ENCODE measurements at places on chromosomes 1 and 21.
A peak's percentile ranks its signal among the peaks of the same experiment; 100 is the strongest.

DNA sequence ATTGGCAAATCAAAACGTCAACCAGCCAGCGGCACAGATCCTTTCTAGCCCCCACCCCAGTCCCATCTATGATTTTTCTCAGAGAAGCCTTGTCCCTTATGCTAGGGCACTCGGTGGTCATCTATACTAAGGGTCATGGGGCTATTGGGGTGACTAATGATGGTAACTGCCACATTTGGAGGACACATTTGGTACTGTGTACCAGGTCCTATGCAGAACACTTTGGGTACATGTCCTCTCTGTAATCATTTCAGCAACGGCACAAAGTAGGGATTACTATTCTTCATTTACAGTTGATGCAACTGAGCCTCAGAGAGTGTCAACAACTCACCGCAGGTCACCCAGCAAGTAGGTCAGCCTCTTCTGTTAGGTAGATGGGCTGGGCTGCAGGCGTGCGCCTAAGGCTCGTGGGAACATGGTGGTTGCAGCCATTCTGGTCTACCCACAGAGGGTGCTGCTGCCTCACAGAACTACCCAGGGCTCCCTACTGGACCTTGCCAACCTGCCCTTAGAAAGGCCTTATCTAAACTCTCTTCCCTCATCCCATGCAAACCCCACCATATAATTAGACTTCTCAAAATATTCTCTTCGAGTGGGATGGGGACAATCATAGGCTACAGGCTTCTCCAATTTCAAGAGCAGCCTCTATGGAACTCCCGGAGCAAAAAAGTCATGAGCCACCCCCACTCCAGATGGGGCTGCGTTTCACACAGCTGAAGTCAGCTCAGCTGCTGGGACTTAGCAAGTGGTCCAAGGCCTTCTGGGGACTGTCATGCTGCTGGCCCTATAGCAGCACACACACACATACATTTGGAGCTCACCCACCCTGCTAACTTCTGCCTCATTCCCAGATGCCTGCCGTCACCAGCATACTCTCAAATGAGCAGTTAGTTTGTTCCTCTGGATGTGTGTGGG, 5.8 kb upstream of the SDHB start:
- peak; percentile 41 for DNase-seq

DNA sequence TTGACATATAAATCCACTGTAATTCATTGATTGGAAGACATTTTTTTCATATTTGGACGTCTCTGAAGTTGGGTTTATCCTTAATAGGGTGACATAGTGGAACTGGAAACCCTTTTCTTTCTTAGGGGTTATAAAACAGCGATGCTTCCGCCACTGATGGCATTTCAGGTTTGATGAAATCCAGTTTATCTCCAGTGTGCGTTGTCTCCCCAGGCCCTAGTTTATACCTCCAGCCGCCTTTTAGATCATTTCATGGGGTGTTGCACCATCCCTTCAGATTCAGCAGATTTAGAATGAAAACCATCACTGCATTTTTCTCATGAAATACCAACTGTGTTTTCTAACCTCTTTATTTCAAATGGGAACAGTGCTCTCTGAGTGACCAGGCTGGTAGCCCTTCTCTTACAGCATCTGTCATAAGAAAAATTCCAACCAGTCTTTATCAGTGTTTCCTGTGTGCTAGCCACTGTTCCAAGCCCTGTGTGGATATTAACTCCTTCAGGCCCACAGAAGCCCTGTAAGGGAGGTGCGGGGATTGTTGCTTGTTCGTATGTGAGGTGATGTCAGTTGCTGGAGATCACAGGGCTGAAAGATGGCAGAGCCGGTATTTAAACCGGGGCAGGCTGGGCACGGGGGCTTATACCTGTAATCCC, 19.0 kb downstream of the H6PD start:
- no peak for DNase-seq

DNA sequence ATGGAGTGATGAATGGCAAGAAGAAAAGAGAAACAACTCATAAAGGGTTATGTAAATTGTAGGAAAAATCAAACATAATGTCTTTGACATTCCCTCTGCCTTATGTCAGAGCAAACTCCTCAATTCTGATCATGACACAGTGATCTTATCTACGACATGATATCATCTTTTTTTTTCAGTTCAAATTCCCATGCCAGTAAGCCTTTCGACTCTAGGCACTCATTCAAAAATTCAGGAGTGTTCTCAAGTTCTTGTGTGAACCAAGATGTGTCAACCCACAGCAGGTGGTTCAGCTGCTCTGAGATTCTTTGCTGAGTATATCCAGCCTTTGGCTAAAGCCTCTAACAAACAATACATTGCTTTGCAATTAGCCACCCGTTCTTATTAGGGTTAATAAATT, 97.1 kb upstream of the ESRRG start:
- peak; percentile 50 for DNase-seq

DNA sequence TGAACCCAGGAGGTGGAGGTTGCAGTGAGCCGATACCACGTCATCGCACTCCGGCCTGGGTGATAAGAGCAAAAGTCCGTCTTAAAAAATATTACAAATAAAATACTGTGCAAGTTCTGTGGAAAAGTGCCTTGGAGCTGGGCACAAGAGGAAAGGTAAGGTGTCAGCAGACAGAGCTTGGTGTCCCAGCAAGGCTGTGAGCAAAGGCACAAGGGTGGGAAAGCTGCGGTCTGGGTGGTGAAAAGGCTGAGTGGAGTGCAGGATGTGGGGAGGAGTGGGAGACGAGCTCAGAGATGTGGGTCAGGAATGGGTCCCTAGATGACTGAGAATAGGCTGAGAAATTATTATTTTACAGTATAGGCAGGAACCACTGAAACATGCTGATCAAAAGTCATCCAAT, 150.6 kb downstream of the RHOU start:
- DNase-seq = no peak

GRCh38 chr1:167548059-167548932, 5.3 kb downstream of the CREG1 start:
- no peak for DNase-seq

GRCh38 chr1:223489439-223489838, 96.2 kb downstream of the CCDC185 start:
- no peak for DNase-seq

- no peak for DNase-seq
Observed at GRCh38 chr1:203640723-203641502, 14.3 kb downstream of the ATP2B4 start.

- DNase-seq = no peak
Observed at GRCh38 chr21:44907966-44908895, 12.5 kb downstream of the ITGB2 start.

- no peak for DNase-seq
Observed at GRCh38 chr1:5887349-5887970, 104.8 kb downstream of the NPHP4 start.
